ENCODE measurements at places on chromosomes 12 and 14.

DNA sequence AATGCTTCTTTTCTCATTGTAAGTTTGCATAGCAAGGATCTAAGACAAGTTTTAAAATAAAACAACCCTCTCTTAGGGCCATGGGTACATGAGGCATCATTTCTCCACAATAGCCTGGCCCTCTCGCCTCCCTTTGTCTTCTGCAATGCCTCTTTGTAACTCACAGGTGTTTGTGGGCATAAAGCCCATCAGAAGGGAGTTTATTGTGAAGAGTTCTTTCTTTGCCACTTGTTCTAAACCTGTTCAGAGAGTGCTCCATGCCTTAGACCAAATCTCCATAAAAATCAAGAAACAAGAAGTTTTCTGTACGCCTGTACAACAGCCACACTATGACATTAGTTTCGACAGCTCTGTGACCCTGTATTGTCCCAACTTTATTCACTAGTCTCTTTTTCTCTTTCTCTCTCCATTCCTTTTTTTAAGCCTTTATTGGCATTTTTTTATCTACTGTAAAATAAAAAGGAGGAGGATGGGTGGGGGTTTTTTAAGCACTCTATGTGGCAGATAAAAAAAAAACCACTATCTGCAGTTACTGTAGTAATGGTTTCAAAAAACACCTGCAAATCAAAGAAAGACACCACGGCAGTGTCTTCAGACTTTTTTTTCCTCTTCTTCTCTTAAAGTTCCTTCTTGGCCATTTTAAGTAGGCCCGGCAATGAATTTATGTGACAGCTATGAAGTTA is 1.6 kb downstream of the C12orf42 start:
- DNase-seq: no peak

GRCh38 chr14:39491134-39491571 is 58.9 kb upstream of the FBXO33 start:
- no peak for DNase-seq

- DNase-seq: no peak
Measured at GRCh38 chr14:68951035-68951797, 27.9 kb downstream of the ACTN1 start.

DNA sequence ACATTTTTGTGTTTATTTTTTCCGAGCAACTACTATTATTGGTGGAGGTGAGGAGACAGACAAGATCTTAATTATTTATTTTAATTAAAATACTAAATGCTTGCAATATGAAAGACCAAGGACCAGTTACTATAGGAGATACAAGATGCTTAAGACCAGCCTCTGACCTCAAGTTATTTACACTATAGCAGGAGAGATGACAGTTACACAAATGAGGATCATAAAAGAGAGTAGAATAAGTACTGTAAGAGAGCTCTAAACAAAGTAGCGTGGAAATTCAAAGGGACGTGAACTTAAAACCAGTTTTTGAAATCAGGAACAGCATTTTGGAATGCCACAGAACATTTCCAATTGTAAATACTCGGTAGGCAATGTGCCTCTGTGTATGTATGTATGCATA is 128.0 kb upstream of the ATF1 start:
- DNase-seq: no peak

- no peak for DNase-seq
Measured at GRCh38 chr14:34931206-34931605, 51.6 kb upstream of the SRP54 start.

All from stimulated activated CD8-positive, alpha-beta memory T cell treated with anti-CD3 and anti-CD28 coated beads, Interleukin-4, amount 100 ng/mL, for 1 hour (primary cell).